ENCODE measurements at places on chromosomes 4 and X.

- DNase-seq = no peak
Observed at GRCh38 chr4:141761926-141762325, 125.5 kb downstream of the IL15 start.

- no peak for DNase-seq
Observed at GRCh38 chrX:118579417-118579816, 83.8 kb downstream of the DOCK11 start.

DNA sequence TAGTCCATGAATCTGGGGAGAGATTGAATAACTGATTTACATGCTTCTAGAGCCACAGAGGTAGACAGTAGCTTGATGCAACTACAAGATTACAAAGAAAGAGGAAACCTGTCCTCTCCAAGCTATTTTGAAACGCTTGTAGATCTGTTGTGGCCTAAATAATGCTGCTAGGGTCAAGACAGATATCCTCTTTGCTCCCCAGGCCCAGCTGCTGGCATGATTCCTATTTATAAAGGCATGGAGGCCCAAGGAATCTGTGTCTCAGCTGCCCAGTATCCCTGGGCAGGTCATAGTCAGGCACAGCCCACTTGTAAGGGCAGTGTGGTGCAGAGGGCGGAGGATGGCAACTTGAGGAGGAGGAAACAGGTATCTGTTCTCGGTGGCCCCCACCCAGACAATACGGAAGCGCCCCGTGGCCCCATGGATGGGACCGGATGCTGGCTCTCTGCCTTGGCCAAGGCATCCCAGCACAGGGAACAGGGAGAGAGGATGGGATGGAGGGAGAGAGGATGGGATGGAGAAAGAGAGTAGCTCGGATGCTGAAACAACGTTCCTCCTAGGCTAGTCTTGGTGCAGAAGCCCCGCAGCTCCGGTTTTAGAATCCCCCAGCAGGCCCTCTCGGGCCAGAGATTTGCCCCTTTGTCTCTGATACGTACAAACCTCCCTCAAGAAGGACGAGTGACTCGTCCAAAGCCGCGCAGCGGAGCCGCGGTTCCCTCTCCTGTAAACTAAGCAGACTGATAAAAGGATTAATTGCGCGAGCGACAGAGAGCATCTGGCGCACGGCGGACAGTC, 767 bp upstream of the SMIM20 start:
- peak; percentile 47 for DNase-seq

GRCh38 chr4:15118292-15118691, 116.0 kb downstream of the CPEB2 start:
- no peak for DNase-seq

DNA sequence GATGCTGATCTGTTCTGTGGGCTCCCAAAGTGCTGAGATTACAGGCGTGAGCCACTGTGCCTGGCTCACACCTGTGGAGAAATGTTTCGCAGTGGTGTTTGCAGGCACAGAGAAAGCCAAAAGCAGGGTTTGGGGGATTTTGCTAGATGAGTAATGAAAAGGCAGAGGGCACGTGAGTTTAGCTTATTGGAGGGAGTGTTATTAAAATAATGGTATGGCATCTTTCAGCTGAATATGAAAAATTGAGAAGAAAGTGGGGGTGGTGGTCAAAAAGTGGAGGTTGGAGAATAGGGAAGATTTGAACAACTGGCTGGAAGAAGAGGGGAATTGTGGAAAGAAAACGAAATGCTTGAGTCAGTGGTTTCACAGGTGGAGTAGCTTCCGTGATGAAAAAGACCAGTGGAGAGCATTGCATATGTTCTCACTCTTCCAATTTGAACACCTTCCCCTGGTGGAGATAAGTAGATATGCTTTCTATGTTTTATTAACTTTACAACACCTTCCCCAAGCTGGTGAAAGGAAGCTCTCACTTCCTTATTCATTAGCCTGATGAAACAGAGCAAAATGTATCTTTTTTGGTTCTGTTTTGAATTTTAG, 1.1 kb upstream of the CHST7 start:
- no peak for DNase-seq

DNA sequence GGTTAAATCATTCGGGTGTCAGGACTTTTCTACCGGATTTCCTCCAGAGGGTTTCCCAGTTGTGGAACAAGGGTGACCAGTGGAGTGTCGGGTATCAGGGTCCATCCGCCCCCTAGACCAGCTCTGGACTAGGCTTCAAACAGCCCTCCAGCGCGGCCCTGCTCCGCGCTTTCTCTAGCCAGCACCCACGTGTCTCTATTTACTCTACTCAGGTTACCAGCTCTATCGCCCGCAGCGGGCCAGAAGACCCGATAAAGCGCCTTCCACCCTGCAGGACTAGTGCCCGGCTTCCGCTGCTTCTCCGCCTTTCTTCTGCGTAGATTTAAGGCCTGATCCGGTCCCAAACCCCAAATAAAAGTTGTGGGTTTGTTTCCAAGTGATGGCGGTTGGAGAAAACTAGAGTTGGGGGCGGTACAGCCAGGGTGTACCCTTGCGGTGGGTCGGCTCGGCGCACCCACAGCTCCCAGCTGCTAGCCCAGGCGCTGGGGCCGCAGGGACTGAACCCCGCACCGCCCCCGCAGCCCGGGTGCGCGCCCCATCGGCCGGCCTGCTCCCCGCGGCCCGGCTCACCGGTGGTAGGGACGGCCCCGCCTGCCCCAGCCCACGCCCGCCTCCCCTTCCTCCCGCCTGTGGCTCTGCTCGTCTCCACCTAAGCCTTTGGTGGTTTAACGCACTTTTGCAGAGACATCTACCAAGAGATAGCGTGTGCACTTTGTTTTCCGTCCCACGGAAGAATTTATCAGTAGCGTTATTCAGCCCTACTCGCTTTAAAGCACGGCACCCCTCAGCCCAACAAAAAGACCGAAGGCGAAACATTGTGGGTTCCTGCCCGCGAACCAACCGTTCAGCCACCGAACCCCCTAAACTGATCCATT, 2.1 kb downstream of the LEF1 start:
- DNase-seq = peak; percentile 76

DNA sequence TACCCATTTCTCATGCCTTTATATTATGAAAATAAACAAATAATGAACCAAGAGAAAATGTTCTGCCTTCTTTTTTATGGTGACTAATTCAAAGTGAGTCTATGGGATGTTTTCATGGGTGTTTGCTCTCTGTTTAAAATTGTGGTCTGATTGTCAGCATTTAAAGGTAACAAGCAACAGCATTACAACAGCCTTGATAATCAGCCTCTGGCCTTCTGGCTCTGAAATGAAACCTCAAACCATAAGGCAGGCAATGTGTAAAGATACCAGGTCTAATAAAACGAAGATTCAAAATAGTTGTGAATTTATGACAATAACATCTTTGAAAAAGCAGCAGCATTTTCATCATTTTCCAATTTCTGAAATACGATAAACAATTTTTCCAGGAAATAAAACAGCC, 63.7 kb downstream of the FAM13A start:
- DNase-seq = no peak

DNA sequence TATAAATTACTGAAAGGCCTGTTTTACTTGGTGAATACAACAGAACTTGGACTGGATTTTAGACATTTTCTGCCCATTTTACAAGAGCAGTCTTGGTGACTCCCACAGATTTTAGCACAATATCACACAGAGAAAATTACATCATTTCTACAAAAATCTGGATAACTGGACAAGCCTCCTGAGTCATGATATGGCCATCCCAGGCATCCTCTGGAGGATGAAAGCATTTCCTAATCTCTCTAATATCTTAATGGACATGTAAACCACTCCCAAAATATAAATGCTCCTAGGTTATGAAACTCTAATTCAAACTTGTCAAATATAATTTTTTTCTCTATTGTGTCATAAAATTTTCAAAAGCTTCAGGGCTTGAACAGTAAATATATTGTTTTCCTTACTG, 1170.8 kb upstream of the PCDH7 start:
- no peak for DNase-seq

DNA sequence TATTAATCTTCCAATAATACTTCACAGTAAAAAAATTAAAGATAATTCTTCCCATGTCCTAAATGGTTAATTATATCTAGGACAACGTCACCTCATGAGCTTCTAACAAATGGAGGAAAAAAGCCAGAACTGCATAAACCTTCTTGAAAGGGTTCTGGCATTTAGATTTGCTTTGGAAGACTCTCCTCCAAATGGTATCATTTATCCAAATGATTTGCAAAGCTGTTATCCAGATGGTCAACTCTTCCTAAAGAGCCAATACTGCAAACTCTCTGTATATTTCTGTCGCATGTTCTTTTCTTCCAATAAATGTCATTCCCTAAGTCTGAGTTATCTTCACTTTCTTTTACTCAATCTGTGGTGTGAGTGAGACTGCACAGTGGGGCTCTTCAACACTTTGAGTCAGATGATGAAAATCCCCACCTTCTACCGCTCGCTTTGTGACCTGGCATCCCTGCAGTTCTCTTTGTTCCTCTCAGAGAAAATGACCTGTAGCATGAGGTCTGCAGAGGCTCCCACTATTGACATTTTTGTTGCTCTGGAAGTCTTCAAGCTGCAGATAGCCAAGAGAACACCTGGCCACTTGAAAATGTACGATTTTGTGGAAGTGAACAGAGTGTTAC, 52.9 kb downstream of the TMEM150C start:
- DNase-seq = peak; percentile 50

DNA sequence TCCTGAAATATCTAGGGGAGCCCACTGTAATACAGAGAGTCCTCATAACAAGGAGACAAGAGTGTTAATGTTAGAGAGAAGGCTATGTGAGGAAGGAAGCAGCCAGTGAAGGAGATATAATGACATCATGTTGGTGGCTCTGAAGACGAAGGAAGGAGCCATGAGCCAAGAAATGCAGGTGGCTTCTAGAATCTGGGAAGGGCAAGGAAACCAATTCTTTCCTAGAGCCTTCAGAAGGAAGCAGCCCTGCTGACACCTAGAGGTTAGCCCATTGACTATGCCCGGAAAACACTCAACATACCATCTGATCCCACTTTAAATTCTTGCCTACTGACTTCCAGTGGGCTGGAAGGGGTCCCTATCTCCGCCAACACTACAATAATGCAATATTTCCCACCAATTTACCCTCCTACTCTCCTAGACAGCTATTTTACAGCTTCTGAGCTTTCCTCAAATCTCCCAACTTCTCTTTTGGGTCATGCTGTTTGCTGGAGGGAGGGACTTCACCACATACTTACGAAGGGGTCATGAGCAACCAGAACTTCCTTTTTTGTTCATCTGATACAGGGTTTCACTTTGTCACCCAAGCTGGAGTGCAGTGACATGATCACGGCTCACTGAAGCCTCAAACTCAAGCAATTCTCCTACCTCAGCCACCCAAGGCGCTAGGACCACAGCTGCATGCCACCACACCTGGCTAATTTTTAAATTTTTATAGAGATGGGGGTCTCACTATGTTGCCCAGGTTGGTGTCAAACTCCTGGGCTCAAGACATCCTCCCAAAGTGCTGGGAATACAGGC, 25.2 kb upstream of the G3BP2 start:
- no peak for DNase-seq

DNA sequence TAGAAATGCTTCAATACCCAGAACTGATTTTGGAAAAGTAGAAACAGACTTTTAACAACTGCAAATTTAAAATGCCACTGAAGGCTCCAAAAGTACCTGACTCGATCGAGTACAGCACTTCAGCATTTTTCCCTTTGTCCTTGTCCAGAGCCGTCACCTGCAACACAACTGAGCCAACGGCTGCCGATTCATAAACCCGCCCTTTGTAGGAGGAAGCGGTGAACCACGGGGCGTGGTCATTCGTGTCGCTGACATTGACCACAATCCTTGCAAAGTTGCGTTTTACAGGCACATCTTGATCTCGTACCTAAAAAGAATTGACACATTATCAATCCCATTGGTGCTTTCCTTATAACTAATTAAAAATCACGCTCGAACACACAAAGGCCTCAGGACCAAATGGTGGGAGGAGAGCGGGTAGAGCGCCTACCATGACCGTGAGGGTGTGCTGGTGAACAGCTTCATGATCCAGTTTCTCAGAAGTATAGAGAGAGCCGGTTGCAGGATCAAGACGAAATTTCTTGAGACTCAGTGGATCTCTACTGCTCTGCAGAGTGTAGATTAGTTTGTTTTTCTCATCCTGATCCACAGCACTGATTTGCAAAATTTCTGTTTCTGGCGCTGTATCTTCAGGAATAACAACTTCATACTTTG, 72.8 kb upstream of the MTNR1A start:
- no peak for DNase-seq

DNA sequence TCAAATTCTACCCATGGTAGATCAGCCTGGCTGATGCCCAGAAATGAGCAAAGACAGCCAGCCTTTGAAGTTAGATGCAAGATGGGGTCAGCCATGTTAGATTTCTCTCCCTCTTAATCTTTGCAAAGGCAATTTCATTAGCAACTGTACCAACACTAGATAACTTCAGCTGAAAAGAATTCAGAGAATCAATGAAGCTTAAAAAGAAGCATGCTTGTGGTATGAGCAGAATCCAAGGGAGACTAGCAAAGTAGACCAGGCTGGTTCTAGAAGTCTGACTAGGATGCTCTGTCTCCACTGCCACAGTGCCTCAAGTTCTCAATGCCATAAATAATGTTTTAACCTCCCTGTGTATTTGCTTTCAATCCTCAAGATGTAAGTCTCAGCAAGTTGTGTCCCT, 247.3 kb downstream of the SLC7A11 start:
- DNase-seq = no peak

- no peak for DNase-seq
Observed at GRCh38 chr4:24774452-24774851, 20.9 kb upstream of the SOD3 start.

- DNase-seq = no peak
Observed at GRCh38 chr4:7908668-7909067, 31.0 kb downstream of the AFAP1 start.

GRCh38 chr4:149836546-149836945, 20.9 kb upstream of the IQCM start:
- DNase-seq = no peak

DNA sequence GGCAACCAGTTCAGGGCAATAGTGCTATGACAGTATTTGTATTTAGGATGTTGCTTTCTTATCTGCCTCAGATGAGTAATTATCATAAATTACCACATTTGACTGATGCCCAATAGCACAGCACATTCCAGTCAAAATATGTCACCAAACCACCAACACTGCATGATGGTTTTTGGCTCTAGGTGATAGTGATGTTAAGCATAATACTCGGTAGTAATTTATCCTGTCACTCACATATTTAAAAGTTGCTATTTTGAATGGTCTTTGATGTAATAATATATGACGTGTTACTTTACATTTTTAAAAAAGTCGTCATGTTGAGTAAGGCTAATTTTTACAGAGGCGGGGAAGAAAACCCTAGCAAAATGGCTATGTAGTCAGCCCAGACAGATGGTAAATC, 42.5 kb downstream of the UNC5C start:
- DNase-seq = no peak

DNA sequence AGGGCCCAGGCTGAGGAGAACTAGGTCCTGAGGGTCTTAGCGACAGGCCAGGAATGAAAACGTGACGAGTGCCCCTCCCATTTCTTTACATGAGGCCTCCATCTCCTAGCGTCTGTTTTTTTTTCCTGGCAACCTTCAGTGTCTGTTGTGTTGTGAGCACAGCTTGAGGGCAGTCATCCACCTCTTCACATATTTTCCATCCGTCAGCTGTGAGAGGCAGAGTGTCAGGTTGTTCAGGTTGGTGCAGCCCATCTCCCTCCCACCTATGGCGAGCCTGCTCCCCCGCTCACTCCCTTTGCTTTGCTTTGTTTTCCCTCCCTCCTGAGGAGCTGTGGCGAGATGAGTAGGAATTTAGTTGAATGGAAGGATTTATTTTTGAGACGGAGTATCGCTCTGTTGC, 51.7 kb upstream of the CHRNA9 start:
- peak; percentile 58 for DNase-seq

- DNase-seq = no peak
Observed at GRCh38 chr4:119268466-119268865, 53.5 kb downstream of the FABP2 start.

All from H7 (cell line).